Activated CD4-positive, alpha-beta T cell treated with anti-CD3 and anti-CD28 coated beads, Interleukin-2, amount 50 U/mL, for 4 hours (primary cell): ENCODE measurements at places on chromosomes 2 and 18.

- DNase-seq: no peak
These were observed 33.8 kb upstream of the DNMT3A start for GRCh38 chr2:25375371-25375988.

GRCh38 chr2:199220920-199221319 lies 236.8 kb downstream of the SATB2 start:
- no peak for DNase-seq

DNA sequence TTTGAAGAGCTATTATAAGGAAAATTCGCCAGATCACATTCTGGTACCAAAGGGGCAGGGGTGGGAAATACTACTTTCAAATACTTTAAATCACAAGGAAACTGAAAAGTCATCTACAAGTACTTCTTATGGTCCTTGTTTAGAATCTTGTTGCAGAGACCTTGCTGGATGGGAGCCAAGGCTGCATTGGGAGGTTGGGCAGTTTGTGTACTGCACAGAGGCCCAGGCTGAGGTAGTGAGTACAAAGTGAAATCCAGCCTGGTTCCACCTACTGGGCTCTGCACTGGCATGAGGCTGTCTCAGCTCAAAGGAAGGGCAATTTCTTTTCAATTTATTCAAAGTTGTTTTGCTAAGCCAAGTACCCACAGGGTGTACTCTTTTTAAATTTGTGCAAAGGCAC lies 140.3 kb upstream of the DLX2 start:
- no peak for DNase-seq

- DNase-seq: no peak
These were observed 56.4 kb upstream of the VRK2 start for GRCh38 chr2:57990118-57990725.

DNA sequence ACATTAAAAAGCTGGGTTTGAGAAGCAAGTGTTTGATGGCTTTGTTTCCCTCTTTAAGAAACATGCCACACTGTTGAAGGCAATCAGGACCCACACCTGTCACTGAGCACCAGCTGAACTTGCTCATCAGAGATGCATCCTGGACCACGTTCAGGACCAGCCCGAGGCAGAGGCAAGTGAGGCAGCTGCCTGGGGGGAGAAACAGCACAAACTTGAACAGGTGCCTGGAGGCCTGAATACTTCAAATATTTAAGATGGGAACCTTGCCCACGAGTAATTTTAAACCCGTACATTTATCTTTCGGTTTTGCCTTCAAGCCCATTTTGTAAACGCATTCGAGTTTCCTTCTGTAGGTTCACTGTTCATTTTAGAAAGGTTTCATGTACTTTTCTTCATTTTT lies 421.3 kb downstream of the NYAP2 start:
- no peak for DNase-seq

DNA sequence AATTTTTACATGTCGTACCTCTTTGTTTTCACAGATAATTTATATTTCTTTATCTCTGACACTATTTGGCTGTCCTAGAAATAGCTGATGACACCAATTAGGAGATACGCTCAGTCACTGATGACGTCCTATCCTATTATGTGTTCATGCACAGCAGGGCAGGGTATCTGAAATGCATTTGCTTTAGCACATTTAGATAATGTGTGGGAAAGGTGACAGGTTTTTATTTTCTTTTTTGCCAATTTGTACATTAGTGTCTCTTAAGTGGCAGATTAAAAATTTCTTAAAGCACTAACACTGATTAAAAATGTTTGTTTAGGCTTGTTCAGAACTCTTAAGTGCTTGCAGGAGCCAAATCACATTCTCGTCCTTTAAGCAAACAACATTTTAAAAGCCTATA lies 39.7 kb downstream of the CDC42EP3 start:
- no peak for DNase-seq

DNA sequence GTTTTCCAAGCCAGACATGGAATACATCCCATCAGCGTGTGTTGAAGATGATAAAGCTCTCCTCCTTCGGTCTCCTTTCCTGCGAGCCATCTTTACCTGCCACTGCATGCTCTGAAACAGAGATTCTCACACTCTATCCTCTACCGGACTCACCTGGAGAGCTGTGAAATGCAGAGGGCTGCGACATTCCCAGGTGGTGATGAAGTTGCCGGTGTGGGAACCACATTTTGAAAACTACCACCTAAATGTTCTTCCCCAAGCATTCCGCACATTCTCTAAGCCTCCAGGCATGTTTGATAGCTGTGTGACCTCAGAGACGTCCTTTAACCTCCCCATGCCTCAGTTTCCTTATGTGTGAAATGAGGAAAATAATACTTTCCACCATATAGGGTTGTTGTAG lies 226.2 kb upstream of the RAB6C start:
- no peak for DNase-seq

- no peak for DNase-seq
These were observed 481.6 kb upstream of the MYT1L start for GRCh38 chr2:2812648-2813047.

GRCh38 chr2:96531872-96532505 lies 4.6 kb upstream of the ARID5A start:
- DNase-seq: peak; percentile 91

DNA sequence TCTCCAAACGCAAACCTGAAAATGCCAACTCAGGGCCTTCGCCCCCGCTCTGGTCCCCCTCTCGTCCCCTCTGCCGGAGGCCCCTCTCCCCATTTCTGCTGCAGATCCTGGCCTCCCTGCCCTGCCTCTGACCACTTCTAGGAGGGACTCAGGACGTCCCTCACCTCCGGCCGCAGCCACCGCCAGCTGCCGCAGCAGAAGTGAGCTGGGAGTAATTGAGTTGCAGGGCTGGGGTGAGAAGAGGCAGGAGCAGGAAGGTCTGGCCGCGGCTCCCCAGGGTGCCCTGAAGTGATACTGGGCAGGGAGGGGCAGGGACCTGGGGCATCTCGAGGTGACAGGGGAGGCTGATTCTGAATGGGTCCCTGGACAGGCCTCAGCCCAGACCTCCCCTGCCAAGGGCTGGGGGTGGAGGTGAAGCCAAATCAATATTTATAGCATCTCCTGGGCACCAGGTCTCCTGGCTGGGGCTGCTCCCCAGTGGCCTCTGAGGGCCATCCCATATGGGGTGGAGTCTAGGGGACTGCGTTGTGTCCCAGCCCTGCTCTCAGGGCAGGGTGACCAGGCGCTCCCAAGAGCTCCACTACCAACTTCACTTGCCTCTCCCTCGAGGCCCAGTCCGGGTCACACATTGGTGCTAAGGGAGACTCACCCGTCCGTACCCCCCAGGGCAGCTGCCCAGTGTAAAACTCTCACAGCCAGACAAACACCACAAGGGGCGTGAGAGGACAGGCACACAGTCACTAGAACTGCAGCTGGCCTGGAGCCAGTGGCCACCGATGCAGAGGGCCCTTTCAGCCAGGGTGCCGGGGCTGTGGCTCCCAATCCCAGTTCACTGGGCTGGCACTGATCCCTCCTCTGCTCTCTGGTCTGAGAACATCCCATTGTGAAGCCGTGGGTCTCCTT lies 33.0 kb downstream of the KCNIP3 start:
- DNase-seq: no peak
